Left cardiac atrium (tissue), 4 donors: ENCODE measurements at places on chromosomes 2 and 18.

DNA sequence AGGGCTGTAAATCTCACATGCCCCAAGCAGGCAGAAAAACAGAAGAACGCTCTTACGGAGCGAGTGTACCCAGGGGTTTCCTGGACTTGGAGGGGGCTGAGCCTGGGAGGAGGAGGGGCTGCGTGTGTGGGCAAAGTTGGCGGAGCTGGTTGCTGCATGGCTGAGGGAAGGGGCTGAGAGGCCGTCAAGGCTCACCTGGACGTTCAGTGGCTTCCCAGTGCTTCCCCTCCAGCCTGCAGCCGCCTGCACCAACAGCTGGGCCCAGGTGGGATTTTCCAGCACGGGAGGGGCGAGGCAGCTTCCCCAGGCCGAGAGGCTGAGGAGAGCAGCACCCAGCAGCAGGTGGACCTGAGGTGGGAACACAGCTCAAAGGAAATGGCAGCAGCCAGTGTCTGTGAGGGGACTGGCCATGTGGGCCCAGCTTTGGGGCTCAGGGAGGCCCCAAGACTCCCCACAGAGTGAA is 70.6 kb upstream of the CTDP1 start:
- no peak for DNase-seq

- DNase-seq = no peak
Observed at GRCh38 chr2:224601923-224602322, 16.8 kb upstream of the CUL3 start.

DNA sequence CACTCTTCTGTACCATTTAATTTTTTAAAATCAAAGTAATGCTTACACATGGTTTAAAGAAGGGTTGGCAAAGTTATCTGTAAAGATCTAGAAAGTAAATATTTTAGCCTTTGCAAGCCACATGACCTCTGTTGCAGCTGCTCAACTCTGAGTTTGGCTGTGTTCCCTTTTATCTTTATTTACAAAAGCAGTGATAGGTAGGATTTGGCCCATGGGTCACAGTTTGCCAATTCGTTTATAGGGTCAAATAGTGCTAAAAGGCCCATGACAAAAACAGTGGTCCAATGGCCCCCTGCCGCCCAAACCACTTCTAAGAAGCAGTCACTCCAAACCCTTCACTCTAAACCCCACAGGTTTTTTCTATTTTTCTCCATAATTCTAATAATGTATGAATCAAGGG is 124.8 kb downstream of the PARD3B start:
- no peak for DNase-seq

- DNase-seq = no peak
Observed at GRCh38 chr2:160752475-160753330, 259.1 kb upstream of the RBMS1 start.

DNA sequence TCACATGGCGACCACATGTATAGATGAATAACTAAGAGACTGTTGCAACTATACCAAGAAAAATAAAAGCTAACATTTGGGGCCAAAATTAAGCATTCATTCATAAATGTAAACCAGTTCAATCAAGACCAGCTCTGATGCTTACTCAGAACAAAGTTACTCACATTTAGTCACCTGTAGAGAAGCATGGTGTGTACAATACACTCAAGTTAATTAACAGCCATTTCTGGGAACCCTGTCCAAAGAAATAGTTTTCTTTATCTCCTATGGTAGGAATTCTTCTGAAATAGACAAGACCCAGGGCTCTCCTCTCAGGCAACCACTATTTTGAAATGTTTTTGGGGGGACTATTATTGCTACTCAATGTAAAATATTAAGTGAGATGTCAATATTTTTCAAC is 1.6 kb downstream of the SCN3A start:
- DNase-seq = no peak

- no peak for DNase-seq
Observed at GRCh38 chr2:208546107-208546506, 139.5 kb downstream of the PTH2R start.

GRCh38 chr18:37570336-37570930 is 4.8 kb upstream of the CELF4 start:
- no peak for DNase-seq

DNA sequence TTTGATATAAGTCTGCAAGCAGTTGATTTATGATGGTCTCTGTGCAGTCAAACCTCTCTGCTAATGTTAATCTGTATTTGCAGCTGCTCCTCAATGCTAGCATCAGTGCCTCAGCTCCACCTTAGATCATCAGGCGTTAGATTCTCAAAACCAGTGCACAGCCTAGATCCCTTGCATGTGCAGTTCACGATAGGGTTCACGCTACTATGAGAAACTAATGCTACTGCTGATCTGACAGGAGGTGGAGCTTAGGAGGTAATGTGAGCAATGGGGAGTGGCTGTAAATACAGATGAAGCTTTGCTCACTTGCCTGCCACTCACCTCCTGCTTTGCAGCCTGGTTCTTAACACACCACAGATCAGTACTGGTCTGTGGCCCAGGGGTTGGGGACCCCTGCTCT is 18.4 kb downstream of the RBKS start:
- no peak for DNase-seq

DNA sequence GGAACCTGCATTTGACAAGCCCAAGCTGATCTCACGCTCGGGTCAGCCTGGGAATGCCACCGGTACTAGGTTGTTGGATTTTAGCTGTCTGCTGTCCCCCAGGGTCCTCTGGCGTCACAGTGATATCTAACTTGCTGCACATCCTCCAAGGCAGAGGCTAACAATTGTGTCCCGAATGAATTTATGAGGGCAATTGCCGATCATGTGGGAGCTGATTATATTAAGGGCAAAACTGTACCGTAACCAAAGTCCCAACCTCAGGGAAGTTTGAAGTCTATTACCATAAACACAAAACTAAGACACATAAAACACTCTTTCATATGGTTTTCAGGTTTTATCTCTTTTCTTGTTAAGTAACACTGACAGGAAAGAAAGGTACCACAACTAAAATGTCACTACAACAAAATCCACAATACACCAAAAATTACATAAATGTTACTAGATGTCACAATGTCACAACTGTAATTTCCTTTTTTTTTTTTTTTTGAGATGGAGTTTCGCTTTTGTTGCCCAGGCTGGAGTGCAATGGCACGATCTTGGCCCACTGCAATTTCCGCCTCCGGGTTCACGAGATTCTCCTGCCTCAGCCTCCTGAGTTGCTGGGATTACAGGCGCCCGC is 6.7 kb downstream of the UXS1 start:
- DNase-seq = no peak

DNA sequence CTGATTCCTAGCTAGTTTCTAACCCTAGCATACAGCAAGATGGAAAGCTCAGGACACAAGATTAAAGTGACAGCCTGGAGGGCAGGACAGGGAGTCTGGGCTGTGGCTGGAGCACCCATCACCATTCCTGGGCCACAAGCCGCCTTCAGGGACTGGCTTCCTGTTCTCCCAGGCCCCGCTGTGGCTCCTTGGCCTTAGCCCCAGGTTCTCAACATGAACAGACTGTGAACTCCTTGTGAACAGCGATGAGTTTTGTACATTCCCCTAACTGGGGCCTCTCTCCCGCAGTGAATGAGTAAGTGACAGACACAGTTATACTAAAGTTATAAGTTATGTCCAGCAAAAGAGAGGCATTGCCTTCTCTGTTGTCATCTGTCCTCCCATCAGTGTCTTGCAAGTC is 35.9 kb upstream of the SLC14A1 start:
- DNase-seq = no peak

- DNase-seq = no peak
Observed at GRCh38 chr18:46013484-46014189, 46.5 kb upstream of the EPG5 start.

GRCh38 chr2:162888652-162889051 is 50.1 kb upstream of the KCNH7 start:
- no peak for DNase-seq

GRCh38 chr2:26312471-26312870 is 33.5 kb upstream of the SELENOI start:
- no peak for DNase-seq

GRCh38 chr2:172398440-172398839 is 28.9 kb upstream of the ITGA6 start:
- DNase-seq = no peak

DNA sequence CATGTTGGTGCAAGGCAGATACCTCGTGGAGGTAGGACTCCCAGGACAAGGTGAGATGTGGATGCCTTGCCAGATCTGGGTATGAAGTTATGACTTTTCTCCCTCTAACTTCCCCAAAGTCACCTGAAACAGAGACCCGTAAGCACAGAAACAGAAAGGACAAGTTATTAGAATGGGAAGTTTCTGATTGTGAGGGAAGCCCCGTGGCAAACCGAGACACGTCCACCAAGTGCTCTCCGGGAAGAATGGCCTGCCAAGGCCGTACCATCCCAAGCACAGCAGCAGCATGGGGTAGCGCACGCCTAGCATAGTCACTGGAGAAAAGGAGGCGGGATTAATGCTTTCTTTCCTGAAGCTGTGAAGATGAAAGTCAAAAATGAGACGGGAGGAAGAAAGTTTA is 110.6 kb downstream of the ZNF532 start:
- no peak for DNase-seq

- no peak for DNase-seq
Observed at GRCh38 chr2:36071698-36072097, 283.9 kb upstream of the CRIM1 start.
